ENCODE measurements at places on chromosomes 1 and 21. TPM values are rescaled to one million over a fixed set of nuclear protein-coding genes. Genes with fewer than 3 reads are reported as not detected.

The USH2A gene
- total RNA-seq: not detected

The SLC6A17 gene
- not detected for total RNA-seq

The AVPR1B gene
- total RNA-seq: not detected

The TARS2 gene
- 31.9 TPM for total RNA-seq

The SMIM1 gene
- not detected for total RNA-seq

The CAPN9 gene
- not detected for total RNA-seq

The ACOT7 gene
- 101 TPM for total RNA-seq

GRCh38 chr1:89259283-89259971, 13.2 kb downstream of the GBP5 start:
- peaks cover 87% of the 10 kb centered on the region for H3K36me3 ChIP-seq
- H3K27me3 ChIP-seq: no peaks in the 10 kb centered on the region
- DNase-seq: peak; percentile 67
- H3K27ac ChIP-seq: peak overlapping the region; percentile 79

DNA sequence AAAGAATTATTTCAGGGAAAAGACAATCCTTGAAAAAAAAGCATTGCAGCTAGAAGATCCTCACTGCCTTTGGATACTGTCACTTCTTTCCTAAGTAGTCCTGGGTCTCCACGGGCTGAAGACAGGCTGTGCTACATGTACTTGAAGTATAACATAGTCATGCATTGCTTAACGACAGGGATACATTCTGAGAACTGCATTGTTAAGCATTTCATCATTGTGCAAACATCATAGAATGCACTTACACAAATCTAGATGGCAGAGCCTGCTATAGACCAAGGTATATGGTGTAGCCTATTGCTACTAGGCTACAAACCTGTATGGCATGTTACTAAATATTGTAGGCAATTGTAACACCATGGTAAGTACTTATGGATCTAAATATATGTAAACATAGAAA, 54.0 kb downstream of the KIAA0040 start:
- no peak overlapping the region for H3K4me3 ChIP-seq
- H3K27me3 ChIP-seq: peaks cover 24% of the 10 kb centered on the region
- H3K27ac ChIP-seq: no peak overlapping the region
- DNase-seq: no peak
- peaks cover 8% of the 10 kb centered on the region for H3K4me1 ChIP-seq
- H3K36me3 ChIP-seq: no peaks in the 10 kb centered on the region

GRCh38 chr1:167504467-167504827, 13.9 kb downstream of the CD247 start:
- DNase-seq: no peak
- no peak overlapping the region for H3K4me3 ChIP-seq
- H3K36me3 ChIP-seq: peaks cover 87% of the 10 kb centered on the region
- H3K27ac ChIP-seq: peak overlapping the region; percentile 68
- no peaks in the 10 kb centered on the region for H3K27me3 ChIP-seq

DNA sequence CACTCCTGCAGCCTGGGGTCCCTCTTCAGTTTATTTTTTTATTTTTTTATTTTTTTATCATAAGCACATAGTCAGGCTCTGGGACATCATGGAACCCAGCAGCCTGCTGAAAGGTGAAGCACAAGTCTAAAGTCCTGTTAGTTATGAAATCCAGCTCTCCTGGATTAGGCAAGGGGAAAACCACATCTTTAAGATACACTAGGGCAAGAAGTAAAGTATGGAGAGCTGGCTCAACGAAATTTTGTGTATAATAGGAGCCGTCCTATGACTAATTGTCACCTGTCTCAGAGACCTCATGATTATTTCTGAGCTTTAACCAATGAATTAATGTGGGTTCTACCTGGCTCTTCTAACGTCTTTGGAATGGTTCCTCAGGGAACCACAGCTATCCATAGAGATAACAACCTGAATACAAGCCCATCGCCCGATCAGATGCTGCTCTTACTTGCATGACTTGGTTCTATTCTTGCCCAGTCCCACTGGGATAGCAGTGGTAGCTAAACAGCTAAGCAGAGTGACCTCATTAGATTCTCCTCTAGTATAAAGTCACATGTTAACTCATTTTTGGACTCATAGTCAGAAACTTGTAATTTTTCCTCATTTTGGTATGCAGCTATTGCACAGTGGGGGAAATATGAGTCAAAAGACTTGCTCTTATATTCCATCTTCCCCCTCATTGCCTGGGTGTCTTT, 122.7 kb downstream of the LMO4 start:
- no peak overlapping the region for H3K4me3 ChIP-seq
- DNase-seq: no peak
- H3K36me3 ChIP-seq: no peaks in the 10 kb centered on the region
- H3K27me3 ChIP-seq: no peaks in the 10 kb centered on the region
- no peak overlapping the region for H3K27ac ChIP-seq

DNA sequence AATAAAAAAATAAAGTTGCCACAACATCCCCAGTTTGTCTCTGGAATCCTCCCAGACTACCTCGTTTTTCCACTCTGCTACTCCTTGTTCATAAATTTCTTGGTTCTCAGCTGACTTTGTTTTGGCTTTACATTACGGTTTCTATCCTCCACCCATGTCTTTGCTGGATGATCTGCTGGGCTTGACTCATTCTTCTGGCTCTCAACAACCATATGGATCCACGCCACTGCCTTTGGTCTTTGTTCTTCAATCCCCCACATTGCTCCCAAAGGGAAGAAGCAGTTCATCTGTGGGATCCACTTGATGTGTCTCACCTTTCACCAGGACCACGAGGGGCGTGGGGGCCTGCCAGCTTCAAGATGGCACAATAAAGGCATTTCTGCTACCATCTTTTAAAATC, 67.1 kb upstream of the NBL1 start:
- no peak overlapping the region for H3K27ac ChIP-seq
- no peak for DNase-seq
- H3K4me1 ChIP-seq: peaks cover 6% of the 10 kb centered on the region
- H3K27me3 ChIP-seq: peaks cover 14% of the 10 kb centered on the region
- no peaks in the 10 kb centered on the region for H3K36me3 ChIP-seq
- no peak overlapping the region for H3K4me3 ChIP-seq

DNA sequence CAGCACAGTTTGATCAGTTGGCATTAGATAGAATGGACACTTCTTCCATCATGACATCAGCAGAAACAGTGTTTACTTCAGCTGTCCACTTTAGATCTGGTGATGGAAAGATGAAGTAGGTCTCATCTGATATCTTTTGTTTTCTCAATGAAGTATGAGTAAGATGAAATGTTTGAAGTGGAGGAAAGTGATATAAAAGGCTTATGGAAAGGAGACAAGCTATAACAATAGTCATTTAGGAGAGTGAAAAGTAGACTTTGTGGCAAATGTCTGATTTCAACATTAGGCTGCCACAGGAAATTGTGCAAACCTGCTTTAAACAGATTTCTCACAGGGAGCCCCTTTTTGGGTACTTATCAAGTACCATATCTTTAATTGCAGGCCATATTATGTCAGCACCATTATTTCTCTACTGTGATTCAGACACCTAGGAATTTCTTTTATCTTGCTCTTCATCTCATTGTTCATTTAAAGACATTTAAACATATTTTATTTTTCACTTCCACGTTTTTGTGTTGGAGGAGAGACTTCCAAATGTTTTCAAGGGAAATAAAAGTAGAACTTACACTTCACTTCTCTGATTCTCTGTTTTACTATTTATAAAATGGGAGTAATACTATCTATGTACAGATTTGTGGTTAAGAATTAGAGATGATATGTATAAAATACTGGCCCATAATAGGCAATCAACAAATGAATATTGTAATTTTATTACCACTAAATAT, 18.1 kb downstream of the PDC start:
- H3K4me3 ChIP-seq: no peak overlapping the region
- H3K4me1 ChIP-seq: peaks cover 12% of the 10 kb centered on the region
- no peak overlapping the region for H3K27ac ChIP-seq
- no peaks in the 10 kb centered on the region for H3K27me3 ChIP-seq
- H3K36me3 ChIP-seq: no peaks in the 10 kb centered on the region

GRCh38 chr21:41769521-41769920, 2.7 kb upstream of the RIPK4 start:
- peaks cover 67% of the 10 kb centered on the region for H3K27me3 ChIP-seq
- peaks cover 26% of the 10 kb centered on the region for H3K4me1 ChIP-seq
- H3K4me3 ChIP-seq: peak overlapping the region; percentile 11
- peaks cover 2% of the 10 kb centered on the region for H3K36me3 ChIP-seq

GRCh38 chr1:20124456-20125057, 5.2 kb upstream of the PLA2G2D start:
- no peak overlapping the region for H3K4me3 ChIP-seq
- no peak for DNase-seq
- H3K27ac ChIP-seq: no peak overlapping the region
- H3K4me1 ChIP-seq: no peaks in the 10 kb centered on the region
- H3K36me3 ChIP-seq: no peaks in the 10 kb centered on the region

GRCh38 chr1:147754661-147755060, 5.7 kb downstream of the GJA5 start:
- H3K27me3 ChIP-seq: no peaks in the 10 kb centered on the region
- no peaks in the 10 kb centered on the region for H3K36me3 ChIP-seq
- no peak overlapping the region for H3K27ac ChIP-seq
- H3K4me1 ChIP-seq: no peaks in the 10 kb centered on the region

DNA sequence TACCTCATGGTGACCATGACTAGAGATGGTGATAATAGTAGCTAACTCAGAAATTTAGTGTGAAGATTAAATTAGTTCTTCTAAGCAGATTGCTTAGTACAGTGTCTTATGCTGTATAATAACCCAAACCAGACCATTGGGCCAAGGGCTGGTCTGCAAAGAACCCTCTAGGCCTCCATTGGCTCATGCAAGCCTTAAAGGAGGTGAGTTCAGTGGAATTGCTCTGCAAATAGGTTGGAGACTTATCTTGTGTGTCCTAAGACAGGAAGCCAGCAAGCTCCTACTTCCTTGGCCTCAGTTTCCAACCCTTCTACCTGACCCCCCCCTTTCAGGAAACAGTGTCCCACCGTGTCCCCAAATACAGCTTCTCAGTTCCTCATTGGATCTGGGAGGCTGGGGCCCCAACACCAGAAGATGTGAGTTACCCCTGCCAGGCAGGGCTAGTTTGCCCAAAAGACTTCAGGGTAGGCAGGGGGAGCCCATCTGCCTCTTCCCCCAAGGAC, 1.9 kb upstream of the MEF2D start:
- H3K4me3 ChIP-seq: peak overlapping the region; percentile 87
- H3K27ac ChIP-seq: peak overlapping the region; percentile 99
- no peak for DNase-seq

DNA sequence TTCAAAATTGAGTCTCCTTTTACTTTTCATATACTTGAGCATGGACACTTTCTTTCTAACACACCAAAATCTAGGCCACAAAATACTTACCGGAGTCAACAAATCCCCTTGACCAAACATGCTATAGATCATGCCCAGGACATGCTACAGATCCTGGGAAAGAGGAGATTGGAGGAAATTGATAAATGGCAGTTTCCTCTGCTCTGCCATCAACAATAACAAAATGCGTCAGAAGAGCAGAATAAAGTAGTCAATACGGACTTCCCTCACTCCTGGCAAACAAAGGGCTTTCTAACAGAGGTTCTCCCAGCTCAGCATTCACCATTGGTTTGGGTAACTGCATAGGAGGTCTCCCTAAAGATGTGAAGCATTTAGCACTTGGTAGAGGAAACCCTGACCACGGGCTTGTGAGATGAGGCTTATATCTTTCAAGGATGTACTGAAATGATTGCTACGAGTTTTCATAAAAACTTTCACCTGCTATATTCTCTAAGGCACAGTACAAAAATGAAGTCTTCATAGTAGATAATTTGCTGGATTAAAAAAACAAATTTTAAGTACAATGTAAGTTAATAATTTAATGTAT, 283.8 kb upstream of the RUNX1 start:
- no peak overlapping the region for H3K4me3 ChIP-seq
- no peaks in the 10 kb centered on the region for H3K27me3 ChIP-seq
- no peak for DNase-seq
- no peaks in the 10 kb centered on the region for H3K36me3 ChIP-seq
- no peak overlapping the region for H3K27ac ChIP-seq

- no peaks in the 10 kb centered on the region for H3K27me3 ChIP-seq
- H3K36me3 ChIP-seq: peaks cover 80% of the 10 kb centered on the region
- no peak for DNase-seq
- no peak overlapping the region for H3K4me3 ChIP-seq
Observed at GRCh38 chr1:235673981-235674380, 24.4 kb upstream of the GNG4 start.

GRCh38 chr1:245264226-245264625, 109.4 kb downstream of the KIF26B start:
- H3K4me3 ChIP-seq: no peak overlapping the region
- H3K27me3 ChIP-seq: no peaks in the 10 kb centered on the region
- H3K27ac ChIP-seq: no peak overlapping the region
- no peak for DNase-seq

DNA sequence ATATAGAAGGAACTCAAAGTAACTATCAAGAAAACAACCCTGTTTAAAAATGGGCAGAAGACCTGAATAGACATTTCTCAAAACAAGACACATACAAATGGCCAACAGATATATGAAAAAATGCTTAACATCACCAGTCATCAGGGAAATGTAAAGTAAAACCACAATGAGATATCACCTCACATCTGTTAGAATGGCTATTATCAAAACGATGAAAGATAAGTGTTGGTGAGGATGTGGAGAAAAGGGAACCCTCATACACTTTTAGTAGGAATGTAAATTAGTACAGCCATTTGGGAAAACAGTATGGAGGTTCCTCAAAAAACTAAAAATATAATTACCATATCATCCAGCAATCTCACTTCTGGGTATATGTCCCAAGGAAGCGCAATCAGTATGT, 3.0 kb downstream of the CTSS start:
- H3K27ac ChIP-seq: no peak overlapping the region
- H3K4me3 ChIP-seq: no peak overlapping the region
- DNase-seq: no peak
- H3K4me1 ChIP-seq: peaks cover 44% of the 10 kb centered on the region
- H3K27me3 ChIP-seq: no peaks in the 10 kb centered on the region

GRCh38 chr1:91741301-91741700, 144.7 kb downstream of the TGFBR3 start:
- peaks cover 2% of the 10 kb centered on the region for H3K4me1 ChIP-seq
- H3K27ac ChIP-seq: no peak overlapping the region
- H3K4me3 ChIP-seq: no peak overlapping the region
- H3K27me3 ChIP-seq: no peaks in the 10 kb centered on the region

Data from activated CD4-positive, alpha-beta T cell treated with anti-CD3 and anti-CD28 coated beads, Interleukin-2, amount 10 ng/mL, durations not matched to agents 7 days and 5 days (primary cell).